ENCODE measurements at places on chromosomes 3 and 15.

- no peak for DNase-seq
Observed at GRCh38 chr3:178003756-178004155, 532.5 kb upstream of the KCNMB2 start.

DNA sequence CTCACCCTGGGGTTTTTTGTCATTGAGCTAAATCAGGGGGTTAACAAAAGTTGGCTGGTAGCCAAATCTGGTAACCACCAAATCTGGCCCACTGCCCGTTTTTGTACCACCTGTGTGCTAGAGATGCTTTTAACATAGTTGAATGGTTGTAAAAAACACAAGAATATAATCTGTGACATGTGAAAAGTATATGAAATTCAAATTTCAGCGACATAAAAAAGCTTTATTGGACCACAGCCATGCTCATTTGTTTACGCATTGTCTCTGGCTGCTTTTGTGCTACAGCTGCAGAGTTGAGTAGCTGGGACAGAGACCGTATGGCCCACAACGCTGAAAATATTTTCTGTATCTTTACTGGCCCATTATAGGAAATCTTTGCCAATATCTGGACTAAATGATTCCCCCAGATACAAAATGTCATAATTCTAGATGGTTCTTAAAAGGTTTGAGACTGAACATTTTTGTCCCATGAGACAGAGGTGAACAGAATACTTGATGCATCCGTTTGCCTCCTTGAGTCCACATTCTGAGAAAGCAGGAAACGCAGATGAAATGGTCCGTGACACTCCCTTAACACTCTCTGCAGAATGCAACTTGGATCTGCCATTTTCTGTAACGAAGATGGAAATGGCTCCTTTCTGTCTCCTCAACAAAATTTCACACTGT is 120.9 kb upstream of the PDZRN3 start:
- DNase-seq, result no peak

GRCh38 chr3:158831861-158832260 is 30.0 kb downstream of the MFSD1 start:
- DNase-seq, result no peak

DNA sequence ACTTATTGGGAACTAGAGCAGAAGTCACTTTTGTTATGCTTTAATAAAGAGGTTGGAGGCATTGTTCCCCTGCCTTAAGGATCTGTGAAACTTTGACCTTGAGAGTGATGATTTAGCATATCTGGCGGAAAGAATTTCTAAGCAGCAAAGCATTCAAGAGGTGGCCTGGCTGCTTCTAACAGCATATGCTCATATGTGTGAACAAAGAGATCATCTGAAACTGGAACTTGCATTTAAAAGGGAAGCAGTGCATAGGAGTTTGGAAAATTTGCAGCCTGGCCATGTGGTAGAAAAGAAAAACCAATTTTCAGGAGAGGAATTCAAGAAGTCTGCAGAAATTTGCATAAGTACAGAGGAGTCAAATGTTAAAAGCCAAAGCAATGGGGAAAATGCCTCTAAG is 56.4 kb upstream of the GOLIM4 start:
- DNase-seq, result no peak

DNA sequence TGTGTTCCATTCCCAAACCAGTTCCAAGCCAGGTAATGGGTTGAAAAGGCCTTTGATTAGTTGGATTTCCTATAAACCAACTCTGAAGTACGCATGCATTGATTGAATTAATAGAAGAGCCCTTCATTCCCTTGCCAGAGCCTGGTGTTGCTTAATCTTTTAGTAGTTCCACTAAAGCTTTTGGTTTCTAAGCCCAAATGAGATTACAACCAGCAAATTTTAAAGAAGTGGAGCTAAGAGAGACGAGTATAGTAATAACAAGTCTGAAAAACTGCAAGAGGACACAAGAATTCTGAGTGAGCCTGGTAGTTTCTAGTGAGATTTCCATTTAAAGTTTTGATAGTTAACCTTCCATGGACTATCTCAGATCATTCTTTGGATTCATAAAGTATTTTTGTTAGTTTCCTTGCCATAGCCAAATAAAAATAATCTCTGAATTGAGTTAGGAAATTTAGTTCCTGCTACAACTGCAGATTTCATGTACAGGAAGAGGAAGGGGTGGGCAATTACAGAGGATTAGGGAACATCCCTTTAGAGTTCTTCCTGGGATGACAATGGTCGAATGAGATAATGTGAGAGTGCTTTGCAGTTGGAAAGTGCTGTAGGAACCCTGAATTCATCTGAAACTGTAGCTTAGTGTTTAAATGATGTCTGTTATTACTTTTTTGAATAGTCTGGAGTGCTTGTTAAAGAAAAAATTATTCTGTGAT is 136.8 kb downstream of the FNDC3B start:
- DNase-seq, result no peak

- DNase-seq, result no peak
Observed at GRCh38 chr15:52427804-52428203, 100.9 kb downstream of the MYO5A start.

DNA sequence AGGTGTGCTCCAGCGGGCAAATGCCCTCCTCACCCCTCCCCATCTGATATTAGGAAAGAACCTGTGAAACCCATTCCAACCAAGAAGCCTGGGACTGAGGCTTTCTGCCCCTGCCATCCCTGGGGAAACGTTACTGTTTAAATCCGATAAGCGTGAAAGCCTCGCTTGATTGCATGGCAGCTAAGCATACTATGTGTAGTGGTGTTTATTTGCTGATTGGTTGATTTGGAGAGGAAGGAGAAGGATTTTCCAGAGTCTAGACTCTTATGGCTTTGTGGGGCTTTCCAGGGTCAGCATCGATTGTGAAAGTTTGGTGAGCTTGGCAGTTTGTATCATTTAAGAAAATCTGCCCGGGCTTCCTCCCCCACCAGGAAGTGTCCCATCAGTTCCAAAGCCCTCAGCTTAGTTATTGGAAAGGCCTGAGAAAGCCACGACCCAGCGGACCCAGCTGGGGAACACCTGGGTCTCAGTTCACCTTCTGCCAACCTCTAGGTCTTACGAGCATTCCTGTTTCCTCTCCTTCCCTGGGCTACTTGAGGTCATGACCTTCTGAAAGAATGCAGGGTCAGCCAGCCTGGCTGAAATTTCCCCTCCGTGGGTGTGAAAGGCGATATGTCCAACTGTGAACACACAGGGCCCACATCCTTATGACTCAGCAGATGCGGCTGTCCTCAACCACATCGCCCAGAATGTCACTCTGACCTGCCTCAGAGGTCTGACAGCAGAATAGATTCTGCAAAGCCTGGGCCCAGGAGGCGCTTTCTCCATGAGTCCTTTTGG is 62.8 kb upstream of the HERC1 start:
- DNase-seq, result no peak

DNA sequence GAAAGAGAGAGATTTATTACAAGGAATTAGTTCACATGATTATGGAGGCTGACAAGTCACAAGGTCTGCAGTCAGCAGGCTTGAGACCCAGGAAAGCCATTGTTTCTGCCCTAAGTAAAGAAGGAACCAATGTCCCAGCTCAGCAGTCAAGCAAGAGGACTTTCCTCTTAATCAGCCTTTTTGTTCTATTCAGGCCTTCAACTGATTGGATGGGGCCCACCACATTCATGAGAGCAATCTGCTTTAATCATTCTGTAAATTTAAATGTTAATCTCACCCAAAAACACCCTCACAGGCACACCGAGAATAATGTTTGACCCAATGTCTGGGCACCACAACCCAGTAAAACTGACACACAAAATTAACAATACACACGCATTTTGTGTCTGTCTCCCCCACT is 64.3 kb downstream of the TRIM42 start:
- DNase-seq, result no peak

GRCh38 chr15:84813931-84814330 is 3.2 kb upstream of the ALPK3 start:
- no peak for DNase-seq

DNA sequence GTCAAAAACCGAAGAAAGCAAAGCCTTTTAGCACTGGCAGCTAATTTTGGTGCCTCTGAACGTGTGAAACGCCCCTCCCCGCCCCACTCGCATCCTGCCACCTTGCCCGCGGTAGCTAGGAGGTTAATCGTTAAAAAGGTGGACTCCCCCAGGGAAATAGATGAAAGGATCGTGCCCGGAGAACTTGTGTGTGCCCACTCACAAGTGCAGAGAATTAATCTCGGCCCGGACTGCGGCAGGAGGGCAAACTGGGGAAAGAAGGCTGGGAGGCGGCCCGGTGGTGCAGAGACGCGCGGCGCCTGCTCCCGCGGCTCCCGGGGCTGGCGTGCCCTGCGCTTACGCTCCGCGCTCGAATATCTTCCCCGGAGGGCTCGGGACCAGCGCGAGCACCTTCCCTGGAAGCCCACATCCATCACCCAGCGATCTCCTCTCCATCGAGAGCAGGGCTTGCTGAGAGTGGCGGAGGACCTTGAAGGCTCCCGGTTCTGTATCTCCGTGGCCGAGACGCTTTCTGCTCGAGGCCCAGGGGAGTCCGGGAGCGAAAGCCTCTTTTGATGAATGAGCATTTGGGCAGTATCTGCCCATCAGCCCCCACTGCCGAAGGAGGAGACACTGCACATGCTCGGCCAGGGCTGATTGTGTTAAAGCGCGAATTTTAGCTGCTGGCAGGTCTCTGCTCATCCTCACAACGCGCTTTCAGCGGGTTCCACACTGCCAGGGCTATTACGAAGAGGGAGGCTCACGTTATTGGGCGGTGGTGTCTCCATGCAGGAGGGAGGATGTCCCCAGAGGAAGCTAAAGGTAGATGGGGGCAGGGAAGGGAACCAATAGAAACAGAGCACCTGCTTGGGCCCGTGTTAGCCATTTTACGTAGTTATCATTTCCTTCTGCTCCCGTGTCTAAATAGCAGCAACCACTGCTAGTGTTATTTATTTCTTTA is 1.3 kb upstream of the SPTSSB start:
- no peak for DNase-seq

DNA sequence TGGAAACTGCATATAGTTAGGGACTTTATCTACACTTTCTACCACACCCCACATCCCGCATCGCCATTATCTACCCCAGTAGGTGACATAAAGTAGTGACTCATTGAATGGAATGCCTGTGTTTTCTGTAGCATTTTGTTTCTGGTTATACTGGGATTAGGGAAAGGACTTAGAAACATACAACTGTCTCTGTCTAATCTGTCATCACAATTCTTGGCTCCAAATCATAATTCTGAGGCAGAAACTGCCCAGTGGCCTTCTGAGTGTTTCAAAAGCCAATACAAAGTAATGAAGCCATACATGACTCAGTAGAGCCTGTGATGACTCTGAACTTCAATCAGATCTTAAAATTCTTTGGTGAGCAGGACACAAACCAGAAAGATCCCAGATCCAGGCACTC is 115.7 kb upstream of the CHRM5 start:
- no peak for DNase-seq

DNA sequence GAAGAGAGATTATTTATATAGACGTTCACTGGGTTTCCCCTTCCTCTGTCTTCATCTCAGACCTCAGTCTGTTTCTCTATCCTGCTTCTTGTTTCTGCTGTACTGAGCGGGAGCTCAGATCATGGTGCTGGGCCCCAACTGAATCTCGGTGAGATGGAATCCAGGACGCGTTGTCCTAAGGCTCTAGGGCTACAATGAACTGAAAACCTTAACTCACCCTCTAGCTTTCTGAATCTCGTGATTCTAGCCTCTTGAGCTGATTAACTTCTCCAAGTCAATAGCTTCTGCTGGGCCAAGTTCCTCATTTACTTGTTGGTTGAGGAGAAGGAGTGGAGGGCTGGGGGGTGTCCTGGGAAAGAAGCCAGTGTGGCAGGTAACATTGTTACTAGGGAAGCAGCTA is 32.7 kb upstream of the MAP3K13 start:
- DNase-seq, result no peak

GRCh38 chr3:55158345-55158744 is 230.5 kb upstream of the LRTM1 start:
- DNase-seq, result no peak

DNA sequence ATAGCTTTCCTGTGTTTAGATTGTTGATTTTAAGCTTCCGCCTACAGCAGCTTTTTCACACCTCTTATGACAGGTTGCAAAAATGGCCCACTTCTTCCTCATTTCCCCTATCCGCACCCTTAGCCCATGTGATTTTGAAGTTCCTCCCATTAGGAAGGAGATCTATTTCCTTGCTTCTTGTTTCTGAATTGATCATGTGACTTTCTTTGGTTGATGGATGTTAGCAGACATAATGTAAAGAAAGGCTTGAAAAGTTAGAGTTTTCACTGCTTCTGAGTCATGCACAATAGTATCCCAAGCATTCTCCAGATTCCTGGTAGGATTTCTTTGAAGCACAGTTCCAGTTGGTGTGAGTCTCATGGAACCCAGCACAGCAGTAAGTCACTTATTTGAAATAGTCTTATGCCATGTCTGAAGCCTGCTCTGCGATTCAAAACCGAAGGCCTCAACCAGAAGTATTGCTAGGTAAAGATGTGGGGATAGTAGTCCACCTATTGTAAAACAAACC is 76.6 kb downstream of the EDEM1 start:
- no peak for DNase-seq

DNA sequence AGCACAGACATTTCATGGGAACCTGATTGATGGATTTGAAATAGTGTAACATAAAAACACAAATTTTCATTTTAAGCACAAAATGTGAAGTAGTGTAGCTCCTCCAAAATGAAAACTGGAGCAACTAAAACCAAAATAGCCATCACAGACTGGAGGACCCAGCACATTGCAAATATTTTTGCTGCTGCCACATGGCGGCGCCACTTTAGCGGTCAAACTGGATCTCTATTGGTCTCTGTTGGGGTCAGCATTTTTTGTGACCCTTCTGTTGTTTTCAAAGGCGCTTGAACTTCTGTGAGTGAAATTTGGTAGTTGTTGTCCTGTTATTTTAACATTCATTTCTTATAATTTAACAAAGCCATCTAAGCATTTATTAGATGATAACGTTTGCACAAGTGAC is 259.9 kb downstream of the IL20RB start:
- no peak for DNase-seq

- DNase-seq, result no peak
Observed at GRCh38 chr15:26298010-26298658, 435.0 kb upstream of the ATP10A start.

- no peak for DNase-seq
Observed at GRCh38 chr15:99423186-99424130, 142.3 kb upstream of the MEF2A start.

GRCh38 chr15:82093774-82094211 is 48.0 kb upstream of the MEX3B start:
- no peak for DNase-seq

- peak; percentile 0 for DNase-seq
Observed at GRCh38 chr3:198081421-198081844, 121.4 kb downstream of the LMLN start.

DNA sequence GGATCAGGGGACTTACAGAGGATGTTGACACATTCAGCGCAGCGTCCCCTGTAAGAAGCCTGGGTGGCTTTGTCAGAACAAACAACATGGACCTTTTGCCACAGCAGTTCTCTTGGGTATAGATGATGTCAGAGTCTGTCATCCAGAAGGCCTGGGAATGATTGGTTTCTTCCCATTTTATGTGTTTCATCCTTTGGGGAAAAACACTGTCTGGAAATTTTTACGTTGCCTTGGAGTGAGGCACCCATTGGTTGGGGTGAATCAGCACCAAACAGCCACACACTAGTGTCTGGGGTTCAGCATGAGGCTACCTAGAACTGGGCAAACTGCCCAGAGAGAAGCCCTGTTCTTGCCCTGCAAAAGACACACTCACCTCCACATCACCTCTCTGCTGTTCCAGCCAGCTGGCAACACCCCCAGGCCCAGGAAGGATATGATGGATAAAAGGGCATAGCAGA is 123.0 kb downstream of the FAM43A start:
- DNase-seq, result no peak

GRCh38 chr3:141802316-141803077 is 39.3 kb downstream of the GRK7 start:
- no peak for DNase-seq

- DNase-seq, result no peak
Observed at GRCh38 chr3:12884790-12885582, 43.6 kb upstream of the RPL32 start.

- DNase-seq, result no peak
Observed at GRCh38 chr3:73074781-73075180, 13.3 kb downstream of the EBLN2 start.
